ENCODE measurements at places on chromosomes 5 and 9.

DNA sequence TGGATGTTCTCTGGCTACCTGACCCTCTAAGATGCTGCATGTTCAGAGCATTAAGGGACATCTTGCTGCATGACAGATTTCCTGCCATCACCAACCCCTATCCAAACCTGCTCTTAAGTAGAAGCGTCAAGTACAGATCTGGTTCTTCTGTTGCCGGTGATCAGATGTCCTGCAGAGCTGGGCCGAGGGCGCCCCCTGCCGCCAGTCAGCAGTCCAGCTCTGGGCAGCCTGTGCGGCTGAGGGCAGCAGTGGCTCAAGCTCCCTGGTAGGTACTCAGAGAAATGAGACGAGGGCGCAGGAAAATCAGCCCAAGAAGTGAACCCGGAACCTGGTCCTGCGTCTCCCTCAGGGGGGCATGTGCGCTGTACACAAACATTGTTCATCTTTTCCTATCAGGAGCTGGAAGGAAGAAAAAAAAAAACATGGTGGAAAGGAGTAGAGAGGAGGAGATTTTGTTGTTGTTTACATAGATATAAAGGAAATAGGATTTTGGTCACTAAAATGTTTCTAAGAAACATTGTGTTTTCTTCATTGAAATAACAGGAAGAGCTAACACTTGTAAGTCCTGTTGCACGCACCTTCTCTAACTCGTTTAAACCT, 95.8 kb downstream of the CFAP90 start:
- DNase-seq: no peak

GRCh38 chr9:70567511-70567910, 153.1 kb upstream of the KLF9 start:
- no peak for DNase-seq

GRCh38 chr9:121169094-121169601, 32.5 kb downstream of the RAB14 start:
- DNase-seq: no peak

DNA sequence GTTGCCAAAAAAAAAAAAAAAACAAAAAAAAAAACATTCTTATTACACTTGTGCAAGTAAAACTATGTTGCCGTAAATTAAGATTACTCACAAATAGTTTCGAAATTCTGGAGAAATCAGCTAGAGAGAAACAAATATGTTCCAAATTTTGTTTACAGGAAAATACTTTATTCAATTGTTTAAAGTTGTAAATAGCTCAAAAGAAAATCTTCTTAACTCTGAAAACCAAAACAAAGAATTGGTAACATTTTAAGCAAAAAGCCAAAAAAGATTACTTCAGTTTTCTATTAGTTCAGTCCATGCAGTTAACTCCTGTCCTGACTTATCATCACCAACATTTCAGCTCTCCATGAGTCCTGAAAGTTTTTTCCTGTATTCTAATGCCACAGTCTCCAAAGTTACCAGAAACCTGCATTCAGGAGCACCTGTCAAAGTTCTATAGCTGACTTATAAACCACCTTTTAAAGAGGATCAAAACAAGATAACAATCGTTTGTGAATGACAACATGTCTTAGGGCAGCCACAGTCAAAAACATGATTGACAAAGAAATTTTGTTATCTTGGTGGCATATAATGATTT, 194.1 kb downstream of the RANBP17 start:
- DNase-seq: no peak

DNA sequence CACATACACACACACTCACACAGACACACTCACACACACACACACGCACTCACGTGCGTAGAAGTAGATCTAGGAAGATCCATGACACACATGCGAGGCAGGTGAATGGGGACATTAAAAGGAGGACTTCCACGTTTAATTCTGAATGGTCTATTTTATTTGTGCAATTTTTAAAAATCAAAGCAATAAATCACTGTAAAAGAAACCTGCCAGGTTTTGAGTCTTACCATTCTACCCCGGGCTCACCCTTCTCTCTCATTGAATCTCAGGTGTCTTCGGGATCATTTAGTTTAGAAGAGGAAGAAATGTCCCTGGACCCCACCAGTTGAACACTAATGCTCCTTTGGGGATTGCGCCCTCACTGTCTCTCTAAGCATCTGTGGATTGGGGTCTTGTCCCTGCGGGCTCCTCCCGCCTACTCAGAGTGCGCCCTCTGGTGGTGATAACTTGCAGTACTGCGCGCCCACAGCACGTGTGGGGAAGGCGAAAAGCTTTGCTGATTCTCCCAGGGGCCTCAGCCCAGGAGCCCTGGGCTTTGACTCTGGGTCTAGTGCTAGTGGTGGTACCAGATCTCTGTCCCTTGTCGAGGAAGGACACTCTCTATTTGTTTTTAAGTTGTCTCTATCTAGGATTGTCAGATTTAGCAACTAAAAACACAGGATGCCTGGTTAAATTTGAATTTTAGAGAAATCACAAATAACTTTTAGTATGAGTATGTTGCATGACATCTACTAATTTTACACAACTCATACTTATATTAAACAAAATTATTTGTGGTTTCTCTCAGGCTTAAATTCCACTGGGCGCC, 34.8 kb downstream of the BOD1 start:
- DNase-seq: peak; percentile 6

DNA sequence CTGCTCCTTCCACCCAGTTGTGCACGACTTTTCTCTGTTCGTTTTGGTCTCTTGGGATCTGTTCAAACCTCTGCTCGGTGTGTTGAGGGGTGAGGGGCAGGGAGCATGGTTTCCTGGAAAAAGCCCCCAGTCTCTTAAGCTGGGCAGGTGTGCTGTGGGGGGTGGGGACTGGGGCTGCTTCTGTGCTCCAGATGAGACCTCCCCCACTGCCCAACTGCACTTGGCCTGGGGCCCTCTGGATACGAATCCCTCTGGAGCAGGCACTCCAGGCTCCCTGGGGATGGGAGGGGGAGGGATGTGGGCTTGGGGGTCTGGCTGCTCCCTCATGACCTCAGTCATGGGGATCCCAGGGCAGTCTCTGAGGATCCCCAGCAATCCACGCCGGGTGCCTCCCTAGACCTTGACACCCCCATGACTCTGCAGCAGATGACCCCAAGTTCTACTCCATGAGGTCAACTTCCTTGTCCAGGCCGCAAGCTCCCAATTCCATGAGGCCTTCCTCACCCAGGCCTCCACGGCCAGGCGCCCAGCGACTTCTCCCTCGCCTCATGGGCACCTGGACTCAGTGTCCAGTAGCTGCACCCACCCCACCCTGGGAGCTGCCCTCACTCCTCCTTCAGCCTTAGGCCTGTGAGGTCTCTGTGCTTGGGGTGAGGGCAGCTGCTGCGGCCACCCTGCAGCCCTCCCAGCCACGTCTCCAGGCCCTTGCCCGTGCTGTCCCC, 5.9 kb upstream of the AHRR start:
- DNase-seq: no peak

GRCh38 chr9:93427655-93428379, 23.7 kb upstream of the FAM120A start:
- DNase-seq: no peak

GRCh38 chr9:95058795-95059386, 258.6 kb downstream of the FANCC start:
- DNase-seq: no peak

GRCh38 chr9:94821098-94821887, 94.8 kb downstream of the AOPEP start:
- DNase-seq: no peak

DNA sequence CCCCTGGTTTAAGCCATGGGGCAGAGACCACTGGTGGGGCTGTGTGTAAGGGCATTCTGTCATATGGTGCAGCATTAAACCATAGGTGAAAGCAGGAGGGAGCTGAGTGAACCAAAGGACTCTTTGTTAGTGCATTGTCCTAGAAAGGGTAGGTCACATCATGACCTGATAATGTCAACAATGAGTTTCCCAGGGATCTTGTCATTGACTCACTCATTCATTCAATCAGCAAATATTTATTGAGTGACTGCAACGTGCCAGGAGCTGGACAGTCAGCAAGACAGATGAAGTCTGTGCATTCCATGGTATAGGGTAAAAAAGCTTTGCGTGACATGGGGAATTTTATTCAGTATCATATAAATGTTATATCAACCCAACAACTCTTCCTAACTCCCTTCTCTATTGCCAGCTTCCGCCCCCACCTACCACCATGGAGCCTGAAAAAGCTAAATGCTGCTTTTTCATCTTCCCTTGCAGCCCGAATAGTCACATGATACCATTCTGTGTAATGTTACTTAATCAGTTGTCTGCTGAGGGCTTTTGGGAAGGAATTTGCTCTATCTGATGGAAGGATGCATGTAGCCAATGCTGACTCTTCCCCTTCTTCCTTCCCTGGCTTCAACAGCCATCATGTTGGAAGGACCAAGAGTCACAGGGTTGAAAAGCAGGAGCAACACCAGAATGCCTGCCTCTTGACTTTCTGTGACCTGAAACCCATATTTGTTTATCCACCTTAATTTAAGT, 11.5 kb upstream of the OTULINL start:
- no peak for DNase-seq

DNA sequence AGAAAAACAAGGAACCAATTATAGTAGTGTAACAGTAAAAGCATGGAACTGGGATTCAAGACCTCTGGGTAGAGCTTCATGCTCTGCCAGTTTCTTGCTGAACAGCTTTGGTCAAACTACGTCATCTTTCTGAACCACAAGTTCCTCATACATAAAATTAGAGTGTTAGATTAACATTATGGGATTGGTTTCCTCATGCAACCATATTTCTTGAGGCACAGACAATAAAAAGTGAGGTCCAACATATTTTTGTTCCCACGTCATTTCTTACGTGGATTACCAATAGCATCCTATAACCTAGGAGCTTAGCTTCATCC, 354.8 kb downstream of the TMEM232 start:
- no peak for DNase-seq

DNA sequence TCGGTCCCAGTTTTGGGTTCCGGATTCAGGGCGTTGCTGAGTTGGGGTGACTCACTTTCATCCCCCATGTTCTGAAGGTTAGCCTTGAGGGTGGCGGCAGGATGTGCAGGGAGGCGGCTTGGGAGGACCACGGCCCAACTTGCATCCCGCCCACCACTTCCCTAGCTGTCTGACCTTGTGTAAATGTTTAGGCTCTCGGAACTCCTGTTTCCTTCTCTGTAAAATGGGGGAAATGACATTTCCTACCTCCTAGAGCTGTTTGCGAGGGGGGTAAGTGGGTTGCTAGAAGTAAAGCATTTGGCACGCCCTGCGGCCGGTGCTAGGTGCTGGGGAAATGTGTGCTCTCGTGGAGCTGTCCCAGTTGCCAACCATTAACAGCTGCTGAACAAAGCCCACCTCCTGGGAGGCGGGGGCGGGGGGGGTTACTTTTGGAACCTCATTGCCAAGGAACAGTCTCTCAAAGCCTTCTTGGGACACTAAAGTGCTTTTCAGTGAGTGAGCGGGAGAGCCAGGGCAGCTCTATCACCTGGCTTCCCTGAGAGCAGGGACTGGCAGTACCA, 27.5 kb downstream of the PTGES2 start:
- no peak for DNase-seq

DNA sequence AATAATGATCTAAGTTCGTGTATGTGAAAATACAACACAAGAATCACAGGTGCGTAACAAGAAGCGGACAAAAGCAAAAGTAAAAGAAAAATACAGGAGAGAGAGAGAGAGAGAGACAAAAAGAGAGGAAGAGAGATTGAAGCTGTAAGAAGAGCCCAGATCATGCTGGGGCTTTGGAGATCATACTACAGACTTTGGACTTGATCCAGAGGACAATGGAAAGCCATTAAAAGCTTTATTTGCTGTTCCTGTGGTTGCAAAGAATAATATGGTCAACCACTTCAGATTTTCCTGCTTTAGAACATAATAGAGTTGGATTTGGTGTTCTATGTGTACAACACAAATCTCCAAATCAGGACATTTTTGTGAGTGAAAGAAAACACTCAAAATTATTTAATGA, 561.4 kb downstream of the CAAP1 start:
- DNase-seq: no peak

GRCh38 chr9:98908897-98909634, 34.6 kb upstream of the COL15A1 start:
- DNase-seq: no peak

DNA sequence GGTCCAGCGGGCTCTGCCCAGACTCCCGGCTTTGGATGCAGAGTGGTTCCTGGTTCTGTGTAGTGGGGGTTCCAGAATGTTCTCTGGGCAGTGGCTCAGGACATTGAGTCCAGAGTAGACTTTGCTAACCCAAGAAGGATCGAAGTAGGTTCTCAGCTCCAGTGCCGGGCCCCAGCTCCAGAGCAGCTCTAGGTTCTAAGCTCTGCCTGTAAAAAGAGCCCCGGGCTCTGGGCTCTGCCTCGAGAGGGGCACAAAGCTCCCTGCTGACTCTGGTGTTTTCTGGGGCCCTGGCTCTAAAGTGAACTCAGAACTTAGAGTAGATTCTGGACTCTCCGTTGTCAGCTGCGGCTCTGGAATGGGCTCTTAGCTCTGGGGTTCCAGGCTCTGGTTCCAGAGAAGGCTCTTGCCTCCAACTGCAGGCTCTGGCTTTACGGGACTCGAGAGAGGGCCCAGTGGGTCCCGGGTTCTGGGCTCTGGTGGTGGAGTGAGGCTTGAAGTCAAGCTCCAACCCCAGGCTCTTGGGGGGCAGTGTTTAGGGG, 414 bp downstream of the WDR38 start:
- DNase-seq: no peak

DNA sequence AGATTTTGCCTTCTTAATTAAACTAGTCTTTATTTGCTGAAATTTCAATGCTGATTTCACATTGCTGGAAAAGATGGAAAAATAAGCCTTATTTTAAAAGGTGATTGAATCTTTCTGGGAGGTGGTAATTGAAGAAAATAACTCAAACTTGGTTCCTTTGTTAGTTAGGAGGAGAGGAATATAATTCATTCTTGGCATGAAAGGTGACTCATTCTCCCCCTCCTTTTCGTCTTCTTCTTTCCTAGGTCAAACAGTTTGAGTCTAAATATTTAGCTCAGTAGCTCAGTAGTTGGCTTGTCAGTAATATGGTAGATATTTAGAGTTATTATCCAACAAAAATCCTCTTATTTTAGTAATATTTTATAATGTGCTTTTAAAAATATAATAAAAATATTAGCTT, 353.9 kb upstream of the MEF2C start:
- no peak for DNase-seq

DNA sequence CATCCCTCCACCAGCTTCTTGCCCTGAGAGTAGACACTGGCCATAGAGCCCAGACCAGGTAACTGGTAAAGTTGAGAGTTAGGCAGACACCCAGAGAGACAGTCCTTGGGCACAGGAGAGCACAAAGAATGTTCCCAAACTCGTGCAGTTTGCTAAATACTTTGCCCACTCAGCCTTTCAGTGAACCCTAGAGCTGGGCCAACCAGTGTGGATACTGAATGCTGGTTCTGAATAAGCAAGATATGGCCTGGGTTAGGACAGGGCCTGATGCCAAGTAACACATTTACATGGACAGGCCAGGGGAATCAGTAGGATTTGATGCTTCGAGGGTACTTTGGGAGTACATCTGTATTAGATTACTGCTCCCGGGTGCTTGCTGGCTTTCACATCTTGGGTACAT, 185.4 kb downstream of the SH3GL2 start:
- DNase-seq: no peak

DNA sequence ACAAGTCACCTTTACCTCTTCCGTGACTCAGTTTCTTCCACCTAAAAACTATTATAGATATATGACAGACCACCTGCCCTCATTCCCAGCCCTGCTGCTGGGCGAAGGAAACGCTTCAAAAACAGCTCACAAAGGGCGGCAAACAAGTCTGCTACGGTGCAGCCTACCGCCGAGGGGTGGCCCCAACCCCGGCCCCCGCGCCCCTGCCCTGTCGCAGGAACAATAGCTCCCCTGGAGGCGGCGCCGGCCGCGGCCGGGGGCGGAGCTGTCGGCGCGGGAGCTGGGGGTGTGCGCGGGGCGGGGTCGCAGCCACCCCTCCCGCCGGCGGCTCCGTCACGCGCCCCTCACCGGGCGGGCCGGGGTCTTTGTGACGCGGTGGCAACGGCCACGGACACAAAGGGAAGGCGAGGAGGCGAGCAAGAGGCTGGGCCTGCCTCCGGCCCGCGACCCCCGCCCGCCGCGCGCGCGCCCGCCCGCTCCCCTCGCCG, at the start of gene TMEFF1:
TMEFF1 (plus strand) TSS at position 362 of the 488 bp plus-strand sequence. CDS start 396 bp downstream, outside the sequence.
- peak; percentile 26 for DNase-seq

All from activated CD4-positive, alpha-beta T cell treated with anti-CD3 and anti-CD28 coated beads, Interleukin-2, amount 50 U/mL, for 4 hours (primary cell).